ENCODE measurements at places on chromosomes 7 and 10. TPM values are rescaled to one million over a fixed set of nuclear protein-coding genes. Genes with fewer than 3 reads are reported as not detected.

The PITX3 gene
- total RNA-seq = not detected

The OLAH gene
- 0.52 TPM for total RNA-seq

The LRRD1 gene
- not detected for total RNA-seq

The OR2A1 gene
- total RNA-seq = 0.14 TPM

The NUTM2E gene
- 0.12 TPM for total RNA-seq

The CRYGN gene
- 0.19 TPM for total RNA-seq

The TEX36 gene
- total RNA-seq = not detected

The TWIST1 gene
- total RNA-seq = 6.3 TPM

The ZNF804B gene
- not detected for total RNA-seq

The CALML5 gene
- total RNA-seq = not detected
